ENCODE measurements at places on chromosomes 3 and 15. TPM values are rescaled to one million over a fixed set of nuclear protein-coding genes. Genes with fewer than 3 reads are reported as not detected.

The ITIH4 gene
- 10.7 TPM for total RNA-seq

The STRC gene
- total RNA-seq: 0.82 TPM

The ANKRD63 gene
- total RNA-seq: 0.58 TPM

The CLDN18 gene
- total RNA-seq: 0.29 TPM

The CILP gene
- total RNA-seq: 9.8 TPM

The FOXP1 gene
- 84.0 TPM for total RNA-seq

The LRRK1 gene
- total RNA-seq: 11.7 TPM
